ENCODE measurements at places on chromosomes 3 and 15.

DNA sequence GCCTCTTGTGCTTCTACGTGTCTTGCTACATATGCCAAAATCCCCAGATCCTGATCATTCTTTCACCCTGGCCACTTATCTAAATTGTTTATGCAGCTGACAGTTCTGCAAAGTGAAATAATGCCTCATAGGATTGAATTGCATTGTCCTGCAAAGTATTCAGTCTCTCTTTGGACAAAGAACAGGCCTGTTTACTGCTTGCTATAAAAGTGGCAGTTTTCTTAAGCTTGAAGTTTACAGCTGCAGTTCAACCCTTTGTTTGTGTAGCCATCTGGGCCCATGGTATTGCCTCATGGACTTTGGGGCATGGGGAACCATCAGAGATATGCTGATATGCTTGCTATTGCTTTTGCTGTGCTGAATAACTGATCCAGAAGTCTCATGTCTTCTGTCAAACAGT lies 523.2 kb downstream of the OTOL1 start:
- no peak for DNase-seq

- no peak for DNase-seq
Measured at GRCh38 chr3:108378153-108378951, 82.0 kb downstream of the HHLA2 start.

GRCh38 chr3:148190441-148190990 lies 507.2 kb upstream of the AGTR1 start:
- DNase-seq = no peak

DNA sequence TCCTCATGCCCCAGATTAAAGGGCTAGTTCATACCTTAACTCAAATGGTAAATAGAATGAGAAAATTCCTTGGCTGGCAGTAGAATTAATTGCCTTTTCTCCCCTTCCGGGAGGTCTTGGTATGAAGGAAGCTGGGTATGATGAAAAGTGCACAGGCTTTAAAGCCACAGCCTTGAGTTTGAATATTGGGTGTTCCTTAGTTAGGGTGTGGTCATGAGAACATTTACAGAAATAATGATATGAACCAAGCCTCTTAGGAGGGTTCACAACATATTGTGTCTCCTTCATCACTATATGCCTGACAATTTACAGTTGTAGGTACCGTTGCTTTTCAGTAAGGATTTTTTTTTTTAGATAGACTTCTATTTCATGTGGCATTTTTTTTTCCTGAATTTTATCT lies 48.1 kb downstream of the PYDC2 start:
- DNase-seq = no peak

DNA sequence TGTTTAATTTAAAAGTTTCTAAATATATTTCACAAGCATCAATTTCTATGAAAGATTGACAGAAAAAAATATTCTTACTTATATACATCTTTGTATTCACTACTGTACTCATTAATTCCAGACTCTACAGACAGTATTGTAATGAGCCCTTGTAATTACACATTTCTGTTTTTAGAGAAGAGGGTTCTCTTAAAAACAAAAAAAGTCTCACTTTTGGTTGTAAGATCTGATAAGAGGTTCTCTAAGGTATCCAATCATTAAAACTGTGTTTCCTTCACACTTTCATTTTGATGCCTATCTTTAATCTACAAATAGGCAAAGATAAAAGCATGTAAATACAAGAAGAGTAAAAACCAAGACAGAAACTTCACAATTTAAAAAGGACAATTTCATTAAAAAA lies 75.6 kb downstream of the FBXL22 start:
- no peak for DNase-seq

- DNase-seq = peak; percentile 48
Measured at GRCh38 chr3:189563853-189564563, 67.2 kb upstream of the TP63 start.

DNA sequence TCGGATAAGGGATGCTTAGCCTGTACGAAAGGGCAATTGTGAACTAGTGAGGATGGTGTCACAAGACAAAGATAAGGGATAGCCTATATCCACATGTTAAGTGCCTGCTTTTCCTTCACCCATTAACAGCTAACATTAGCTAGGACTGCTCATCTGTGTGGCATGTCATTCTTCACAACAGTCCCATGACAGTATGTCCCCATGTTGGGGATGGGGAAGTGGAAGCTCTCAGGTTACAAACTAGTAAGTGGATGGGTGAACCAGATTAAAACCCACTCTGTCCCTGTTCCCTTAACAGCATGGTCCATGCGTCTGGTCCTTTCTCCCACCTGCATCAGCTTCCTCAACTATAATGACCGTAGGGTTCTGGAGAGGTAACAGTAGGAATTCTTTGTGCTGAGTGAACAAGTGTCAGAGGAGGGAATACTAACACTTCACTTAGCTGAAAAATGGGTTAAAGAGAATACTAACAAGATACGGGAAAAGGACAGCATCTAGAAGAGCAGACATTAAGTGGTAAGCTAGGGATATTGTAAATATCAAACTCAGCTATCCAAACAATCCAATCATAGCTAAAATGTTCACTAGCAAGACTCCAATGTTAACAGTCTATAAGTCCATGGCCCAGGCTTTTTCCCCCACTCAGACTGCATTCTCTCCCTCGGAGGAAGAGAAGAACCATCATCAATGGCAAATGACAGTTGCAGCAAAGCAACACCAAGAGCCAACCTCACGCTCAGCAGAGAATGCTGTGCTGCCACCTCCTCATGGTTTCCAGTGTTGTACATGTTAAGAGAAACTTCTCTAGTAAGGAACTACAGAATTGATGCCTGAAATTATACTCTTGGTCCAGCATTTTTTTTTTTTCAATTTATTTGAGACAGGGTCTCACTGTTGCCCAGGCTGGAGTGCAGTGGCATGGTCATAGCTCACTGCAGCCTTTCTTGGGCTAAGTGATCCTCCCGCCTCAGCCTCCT lies 5.0 kb downstream of the RPLP1 start:
- DNase-seq = no peak

DNA sequence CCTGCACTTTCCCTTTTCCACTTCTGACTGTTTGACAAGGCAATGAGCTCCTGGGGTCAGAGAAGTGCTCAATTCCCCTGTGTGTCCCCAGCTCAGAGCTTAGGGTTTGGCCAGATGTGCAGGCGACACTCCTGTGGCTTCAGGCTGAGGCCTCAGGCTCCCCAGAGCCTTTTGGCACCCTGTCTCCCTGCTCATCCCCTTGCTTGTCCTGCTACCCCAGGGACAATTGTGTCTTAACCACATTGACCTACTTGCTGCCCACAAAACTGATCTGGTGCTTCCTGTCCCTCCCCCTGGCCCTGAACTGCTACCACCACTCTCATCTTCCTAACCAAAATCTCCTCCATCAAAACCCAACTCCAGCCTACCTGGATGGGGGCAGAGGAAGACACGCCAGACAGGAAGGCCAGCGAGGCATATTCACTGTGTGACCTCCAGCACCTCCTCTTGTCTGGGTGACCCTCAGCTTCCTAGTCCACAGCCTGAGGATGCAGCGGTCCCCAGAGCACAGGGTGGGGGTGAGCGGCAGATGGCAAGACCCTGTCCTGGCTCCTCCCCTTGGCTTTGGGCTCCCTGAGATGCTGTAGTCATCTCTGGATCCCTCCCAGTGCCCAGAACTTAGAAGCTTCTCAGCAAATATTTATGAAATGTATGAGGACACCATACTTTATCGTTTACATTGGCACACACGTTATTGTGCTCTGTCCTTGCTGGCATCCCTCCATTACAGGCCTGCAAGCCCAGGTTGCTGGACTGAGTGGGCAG lies 98.9 kb upstream of the SLC6A6 start:
- peak; percentile 14 for DNase-seq

DNA sequence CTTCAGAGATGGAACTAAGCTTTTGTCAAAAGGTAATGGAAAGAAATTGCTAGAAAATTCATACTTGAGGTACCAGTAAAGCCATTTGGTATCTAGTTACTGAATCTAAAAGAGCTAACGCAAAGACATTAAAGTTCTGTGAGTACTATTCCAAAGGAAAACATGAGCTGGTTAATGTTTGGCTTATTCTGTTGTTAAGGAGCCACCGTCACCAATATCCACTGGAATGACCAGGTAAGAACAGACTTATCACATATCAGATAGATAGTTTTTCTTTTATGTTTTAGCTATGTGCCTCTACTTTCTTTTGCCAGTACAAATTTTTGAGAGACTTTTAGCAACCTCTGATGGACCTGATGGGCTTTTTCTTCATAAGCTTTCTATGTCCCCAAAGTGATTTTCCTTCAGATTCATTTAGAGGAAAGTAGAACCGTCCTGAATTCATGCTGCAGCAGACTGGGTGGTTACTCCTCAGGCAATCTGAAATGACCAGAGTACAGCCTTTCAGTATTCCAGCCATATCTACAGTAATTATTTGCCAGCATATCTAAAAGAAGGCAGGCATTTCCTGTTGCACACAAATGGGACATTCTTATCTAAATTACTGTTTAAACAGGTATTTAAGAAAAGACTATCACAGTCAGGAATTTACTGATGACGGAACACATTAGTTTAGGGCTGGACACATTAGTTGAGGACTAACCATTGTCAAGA lies 274.1 kb downstream of the MECOM start:
- no peak for DNase-seq

DNA sequence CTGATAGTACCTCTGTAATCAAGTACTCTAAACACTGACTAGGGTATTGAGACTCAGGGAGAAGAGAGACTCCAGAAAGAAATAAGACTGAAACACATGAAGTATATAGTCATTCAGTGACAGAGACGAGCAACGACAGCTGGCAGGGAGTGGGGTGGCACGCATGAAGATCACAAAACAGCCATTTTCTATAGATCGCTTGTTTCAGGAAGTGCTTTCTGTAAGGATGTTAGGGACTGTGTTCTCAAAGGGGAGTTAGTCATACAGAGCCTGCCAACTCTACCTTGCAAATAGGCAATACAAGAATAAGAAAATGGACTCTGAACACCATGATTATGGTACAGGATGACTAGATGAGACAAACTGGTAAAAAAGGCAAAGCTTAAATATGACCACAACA lies 139.5 kb downstream of the TBL1XR1 start:
- no peak for DNase-seq

GRCh38 chr15:98568382-98569017 lies 79.8 kb upstream of the IGF1R start:
- peak; percentile 11 for DNase-seq
